ENCODE measurements at places on chromosomes 3 and 15.

DNA sequence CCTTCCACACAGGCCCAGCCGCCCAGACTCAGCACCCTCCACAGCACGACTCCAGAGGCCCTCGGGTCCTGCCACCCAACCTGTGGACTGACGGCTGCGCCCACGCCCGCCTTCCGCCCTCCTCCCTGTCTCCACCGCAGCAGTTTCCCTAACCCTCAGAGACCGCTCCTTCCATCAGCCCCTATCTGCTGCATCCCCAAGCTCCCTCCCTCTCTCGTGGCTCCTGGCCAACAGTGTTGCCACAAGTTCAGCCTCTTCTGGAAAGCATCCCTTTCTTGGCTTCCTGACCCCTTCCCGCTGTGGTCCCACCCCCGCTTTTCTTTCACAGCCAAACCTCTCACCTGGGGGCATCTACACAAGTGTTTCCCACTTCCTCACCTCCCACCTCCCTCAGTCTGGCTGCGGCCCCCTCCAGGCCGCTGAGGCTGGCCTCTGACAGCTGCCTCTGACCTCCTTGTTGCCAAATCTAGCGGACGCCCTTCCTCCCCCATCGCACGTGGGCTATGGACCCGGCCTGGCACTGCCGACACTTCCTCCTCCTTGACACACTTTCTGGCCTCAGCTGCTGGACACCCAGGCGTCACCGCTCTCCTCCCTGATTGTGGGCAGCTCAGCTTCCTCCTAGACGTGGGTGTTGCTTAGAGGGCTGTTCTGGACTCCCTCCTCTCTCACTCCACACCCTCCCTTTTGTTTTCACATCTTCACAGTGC lies 168.8 kb upstream of the TLE3 start:
- DNase-seq, result no peak

DNA sequence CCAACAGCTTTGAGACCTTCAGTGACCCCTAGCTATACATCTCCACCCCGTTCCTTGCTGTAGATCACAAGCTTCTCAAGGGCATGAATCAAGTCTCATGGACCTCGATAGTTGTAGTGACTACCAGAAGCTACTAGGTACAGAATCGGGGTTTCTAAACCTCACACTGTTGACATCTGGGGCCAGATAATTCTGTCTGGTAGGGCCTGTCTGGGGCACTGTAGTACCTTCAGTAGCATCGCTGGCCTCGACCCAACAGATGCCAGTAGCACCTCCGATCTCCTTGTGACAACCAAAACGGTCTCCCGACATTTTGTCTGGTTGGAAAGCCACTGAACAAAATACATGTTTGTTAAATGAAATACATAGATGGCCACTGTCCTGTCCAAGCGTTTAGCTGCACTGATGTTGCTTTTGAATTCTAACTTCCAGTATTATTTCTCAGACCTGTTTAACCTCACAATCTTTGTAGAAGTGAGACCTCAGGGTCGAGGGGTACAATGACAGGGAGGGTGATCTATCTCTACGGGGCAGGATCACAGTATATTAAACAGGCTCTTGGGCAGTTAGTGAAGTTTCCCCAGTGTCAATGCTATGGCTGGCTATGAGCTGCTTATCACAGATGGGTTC lies 262.5 kb upstream of the IGF1R start:
- DNase-seq, result no peak

GRCh38 chr3:176401211-176401610 lies 796.1 kb downstream of the TBL1XR1 start:
- DNase-seq, result no peak

DNA sequence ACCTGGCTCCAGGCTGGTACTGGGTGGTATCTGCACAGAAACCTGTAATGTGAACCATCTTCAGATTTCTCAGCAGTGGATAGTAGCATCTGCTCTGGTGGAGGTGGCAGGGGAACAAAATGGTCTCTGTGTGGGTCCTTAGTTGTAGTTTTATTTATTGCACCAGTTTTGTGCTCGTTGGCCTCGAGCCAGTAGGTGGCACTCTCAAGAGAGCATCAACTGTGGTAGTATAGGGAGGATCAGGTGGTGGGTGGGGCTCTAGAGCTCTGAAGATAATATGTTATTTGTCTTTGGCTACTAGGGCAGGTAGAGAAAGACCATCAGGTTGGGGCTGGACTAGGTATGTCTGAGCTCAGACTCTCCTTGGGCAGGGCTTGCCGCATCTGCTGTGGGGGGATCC lies 254.0 kb upstream of the GPR149 start:
- no peak for DNase-seq

DNA sequence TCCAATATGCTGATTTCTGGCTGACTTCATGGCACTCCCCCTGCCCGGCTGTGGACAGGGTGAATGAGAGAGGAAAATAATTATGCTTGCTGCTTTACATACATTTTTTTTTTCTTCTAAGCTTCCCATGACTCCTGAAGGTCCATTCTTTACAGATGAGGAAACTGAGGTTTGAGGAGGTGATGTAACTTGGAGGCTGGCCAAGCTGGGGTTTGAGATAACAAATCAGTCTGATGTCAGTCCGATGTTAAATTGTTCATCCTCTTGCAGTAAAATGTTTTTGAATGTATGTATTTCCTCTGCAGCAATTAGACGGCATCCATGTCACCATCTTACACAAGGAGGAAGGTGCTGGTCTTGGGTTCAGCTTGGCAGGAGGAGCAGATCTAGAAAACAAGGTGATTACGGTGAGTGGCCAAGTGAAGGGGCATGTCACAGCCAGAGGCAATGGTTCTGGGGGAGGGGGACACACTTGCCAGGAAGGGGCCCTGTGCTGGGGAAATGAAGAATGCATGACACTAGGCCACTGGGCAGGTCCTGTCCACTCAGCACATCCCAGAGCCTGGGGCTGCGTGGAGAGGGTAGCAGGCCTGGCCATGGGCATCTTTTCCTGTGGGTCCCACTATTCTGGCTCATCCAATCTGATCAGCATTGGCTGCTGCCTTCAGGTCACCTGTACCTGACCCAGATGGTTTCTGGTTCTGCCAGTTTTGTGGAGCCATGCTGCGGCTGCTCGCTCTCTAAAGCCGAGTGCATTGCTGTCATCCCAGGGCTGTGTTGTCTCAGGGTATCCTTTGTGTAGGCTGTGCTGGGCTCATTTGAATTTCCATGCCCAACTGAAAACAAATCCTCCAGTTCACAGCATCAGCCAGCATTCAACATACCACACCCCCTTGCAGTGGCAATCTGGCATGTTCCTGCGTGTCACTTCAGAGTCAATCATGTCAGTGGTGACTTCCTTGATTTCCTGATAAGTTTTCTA lies 20.4 kb downstream of the STARD5 start:
- no peak for DNase-seq

- DNase-seq, result no peak
Measured at GRCh38 chr3:128317698-128318231, 148.9 kb downstream of the DNAJB8 start.

GRCh38 chr3:186839874-186840641 lies 2.5 kb upstream of the ADIPOQ start:
- DNase-seq, result no peak

GRCh38 chr15:94535298-94536048 lies 304.1 kb downstream of the MCTP2 start:
- no peak for DNase-seq

- no peak for DNase-seq
Measured at GRCh38 chr3:42906070-42906847, at the start of gene ZNF662. ZNF662 (plus strand) TSS chr3:42906142; CDS start chr3:42908115, 1,973 bp downstream.

- no peak for DNase-seq
Measured at GRCh38 chr3:29301332-29302019, 20.6 kb downstream of the RBMS3 start.

DNA sequence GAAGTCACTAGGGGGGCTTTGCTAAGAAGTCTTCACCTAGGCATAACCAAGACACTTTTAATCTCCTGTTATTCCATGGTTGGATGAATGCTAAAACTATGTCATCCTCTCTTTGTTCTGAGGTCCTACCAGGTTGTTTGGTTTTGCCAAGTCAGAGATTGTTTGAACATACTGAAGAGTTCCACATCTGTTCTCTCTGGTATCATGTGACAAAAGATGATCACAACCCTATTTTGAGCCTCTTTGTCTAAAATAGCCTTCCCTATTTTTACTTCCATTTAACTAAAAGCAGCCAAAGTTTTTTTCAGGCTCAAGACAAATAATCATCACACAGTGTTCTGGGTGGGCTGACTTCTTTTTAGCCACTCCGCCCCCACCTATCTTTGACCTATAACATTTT lies 218.4 kb upstream of the LMCD1 start:
- no peak for DNase-seq
